ENCODE measurements at places on chromosomes 4 and X. TPM values are rescaled to one million over a fixed set of nuclear protein-coding genes. Genes with fewer than 3 reads are reported as not detected.

ARHGAP10 gene
- not detected for polyA plus RNA-seq

DNA sequence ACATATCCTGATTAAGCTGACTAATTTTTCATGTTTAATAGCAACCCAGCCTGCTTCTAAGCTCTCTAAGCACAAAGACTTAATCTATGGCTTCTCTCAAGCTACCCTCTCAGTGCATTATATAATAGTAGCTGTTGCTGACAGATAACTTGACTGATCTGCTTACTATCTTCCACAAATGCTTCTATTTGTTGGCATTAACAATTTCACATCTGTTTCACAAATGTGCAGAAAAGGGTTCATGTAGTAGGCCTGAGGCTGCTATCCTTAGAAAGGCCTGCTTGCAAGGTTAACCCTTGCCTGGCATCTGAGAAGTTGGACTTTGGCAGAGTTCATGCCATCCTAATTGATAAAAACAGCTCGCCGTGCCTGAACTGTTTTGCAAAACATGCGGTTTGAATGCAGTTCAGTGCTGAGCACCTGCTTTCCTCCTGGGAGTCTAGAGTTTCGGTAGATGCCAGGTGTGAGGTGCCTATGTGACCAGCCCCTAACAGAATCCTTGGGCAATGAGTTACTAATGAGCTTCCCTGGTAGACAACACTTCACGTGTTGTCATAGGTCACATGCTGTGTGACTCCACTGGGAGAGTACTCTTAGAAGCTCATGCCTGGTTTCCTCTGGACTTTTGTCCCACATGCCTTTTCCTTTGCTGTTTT, 68.4 kb downstream of the NSG1 start:
- no peak for DNase-seq

GRCh38 chr4:3704669-3705068, 61.5 kb upstream of the ADRA2C start:
- no peak for DNase-seq

DNA sequence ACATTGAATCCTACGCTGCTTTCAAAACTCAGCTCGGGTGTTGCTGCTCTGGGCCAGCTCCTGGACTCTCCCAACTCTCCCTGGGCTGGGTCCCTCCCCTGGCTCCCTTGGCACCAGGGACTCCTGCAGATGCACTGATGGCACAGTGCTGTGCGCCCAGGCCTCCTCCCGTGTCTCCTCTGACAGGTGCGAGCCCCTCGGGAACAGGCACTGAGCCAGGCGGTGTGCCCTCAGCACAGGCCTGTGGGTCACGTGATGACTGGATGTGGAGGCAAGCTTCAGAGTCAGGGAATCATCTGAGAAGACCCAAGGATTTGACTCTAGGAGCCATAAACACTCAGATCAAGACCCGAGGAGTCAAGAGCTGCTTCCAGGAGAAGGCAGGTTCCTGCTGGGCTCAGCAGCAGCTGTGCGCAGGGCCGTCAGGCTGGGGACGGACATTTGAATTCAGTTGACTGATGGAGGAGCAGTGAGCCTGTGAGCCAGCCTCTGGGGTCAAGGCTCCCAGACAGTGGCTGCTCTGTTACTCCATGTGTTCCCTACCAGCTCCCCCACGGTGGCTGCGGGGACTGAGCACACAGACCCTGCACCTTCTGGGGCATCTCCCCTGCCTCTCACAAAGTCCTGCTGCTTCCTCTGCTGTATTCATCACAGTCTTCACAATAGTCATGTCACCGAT, 33.0 kb downstream of the NAT8L start:
- no peak for DNase-seq

DNA sequence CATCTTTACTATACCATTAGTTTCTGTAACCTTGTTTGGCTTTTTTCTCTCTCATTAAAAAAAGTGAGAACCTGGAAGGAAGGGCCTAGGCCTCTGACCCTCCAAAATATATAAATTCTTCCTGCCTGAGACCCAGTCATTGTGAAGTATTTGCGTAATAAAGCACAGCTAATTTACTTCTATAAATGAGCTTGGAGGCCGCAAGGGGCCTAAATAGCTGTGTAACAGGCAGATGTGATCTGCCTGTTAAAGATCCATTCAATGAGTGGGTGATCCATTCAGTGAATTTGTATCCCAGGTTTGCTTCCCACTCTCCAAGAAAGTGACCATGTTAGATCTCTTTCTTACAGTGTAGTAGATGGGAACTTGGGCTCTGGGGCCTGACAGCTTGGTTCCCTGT, 595 bp upstream of the PYURF start:
- no peak for DNase-seq

GRCh38 chr4:154489558-154490233, 1.9 kb downstream of the DCHS2 start:
- peak; percentile 5 for DNase-seq

GRCh38 chr4:93829820-93830687, 1.5 kb downstream of the ATOH1 start:
- no peak for DNase-seq

GRCh38 chrX:133444952-133445831, 29.9 kb upstream of the GPC4 start:
- no peak for DNase-seq
